NB4 (cell line): ENCODE measurements at places on chromosomes 1 and 21.

DNA sequence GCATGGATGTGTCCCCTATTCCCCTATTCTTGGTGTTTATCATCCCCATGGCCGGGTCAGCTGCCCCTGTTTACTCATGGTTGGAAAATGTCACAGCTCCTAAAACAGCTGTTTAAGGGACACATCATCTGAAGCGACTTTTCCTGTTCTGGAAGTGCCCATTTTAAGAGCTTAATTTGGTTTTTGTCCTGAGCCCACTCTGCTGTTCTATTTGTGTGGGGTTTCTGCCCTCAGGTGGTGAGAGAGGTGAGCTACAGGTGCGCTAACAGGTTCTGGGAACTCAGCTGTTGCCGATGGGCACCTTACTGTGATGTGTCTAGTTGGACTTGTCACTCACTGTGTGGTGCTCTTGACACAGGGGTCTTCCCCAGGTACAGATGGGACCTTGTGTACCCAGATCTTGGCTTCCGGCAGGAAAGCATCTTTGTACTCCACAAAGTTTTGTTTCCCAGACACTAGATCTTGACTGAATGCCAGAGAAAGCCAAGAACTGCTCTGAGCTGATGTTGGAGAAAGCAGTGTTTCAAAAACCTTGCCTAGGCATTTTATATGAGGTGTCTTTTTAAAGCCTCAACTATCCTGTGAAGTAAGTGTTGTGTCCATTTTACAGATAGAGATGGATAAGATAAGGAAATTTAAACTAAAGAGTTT is 59.0 kb upstream of the CD1D start:
- DNase-seq = peak; percentile 19

DNA sequence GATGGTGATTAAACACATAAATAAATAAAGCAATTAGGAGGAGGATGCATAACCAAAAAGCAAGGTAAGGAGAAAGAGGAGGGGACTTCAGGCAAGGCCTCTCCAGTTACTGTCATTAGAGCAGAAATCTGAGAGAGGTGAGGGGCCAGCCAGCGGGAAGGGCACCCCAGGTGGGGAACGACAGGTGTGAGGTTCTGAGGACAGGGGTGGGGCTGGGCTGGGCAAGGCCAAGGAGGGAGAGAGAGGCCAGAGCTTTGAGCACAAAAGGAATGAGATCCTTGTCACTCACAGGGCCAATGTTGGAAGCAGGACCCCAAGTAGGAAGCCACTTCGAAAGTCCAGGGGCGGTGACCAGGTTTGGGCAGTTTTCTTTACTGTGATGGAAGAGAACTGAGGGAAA is 182.2 kb upstream of the RAB4A start:
- DNase-seq = no peak

DNA sequence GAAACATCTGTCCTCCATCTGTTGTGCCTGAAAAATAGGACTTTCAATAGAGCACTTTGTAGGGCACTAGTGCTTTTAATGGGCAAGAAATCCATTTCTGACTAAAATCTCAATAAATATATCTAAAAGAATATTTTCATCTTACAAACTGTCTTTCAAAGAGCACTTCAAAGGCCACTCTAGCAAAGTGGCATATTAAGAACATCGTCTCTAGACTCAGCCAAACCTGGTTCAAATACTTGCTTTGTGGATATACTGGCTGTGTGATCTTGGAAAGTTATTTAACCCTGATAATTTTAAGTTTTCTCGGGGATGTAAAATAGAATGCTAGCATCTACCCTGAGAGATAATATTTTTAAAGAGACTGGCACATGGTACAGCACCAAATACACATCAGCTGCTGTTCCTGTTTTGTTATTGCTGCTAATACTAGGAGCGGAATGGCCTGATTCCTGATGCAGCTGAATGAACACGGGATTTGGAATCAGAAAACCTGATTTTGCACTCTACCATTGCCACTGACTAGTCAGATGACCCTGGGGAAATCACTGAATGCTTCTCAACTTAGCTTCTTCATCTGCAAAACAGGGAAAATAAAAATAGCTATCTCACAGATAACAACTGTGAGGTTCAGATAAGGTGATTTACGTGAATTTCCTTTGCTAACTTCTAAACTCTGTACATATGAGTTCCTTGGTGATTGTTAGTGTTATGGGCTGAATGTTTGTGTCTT is 25.2 kb upstream of the LRRC8C start:
- DNase-seq = no peak

DNA sequence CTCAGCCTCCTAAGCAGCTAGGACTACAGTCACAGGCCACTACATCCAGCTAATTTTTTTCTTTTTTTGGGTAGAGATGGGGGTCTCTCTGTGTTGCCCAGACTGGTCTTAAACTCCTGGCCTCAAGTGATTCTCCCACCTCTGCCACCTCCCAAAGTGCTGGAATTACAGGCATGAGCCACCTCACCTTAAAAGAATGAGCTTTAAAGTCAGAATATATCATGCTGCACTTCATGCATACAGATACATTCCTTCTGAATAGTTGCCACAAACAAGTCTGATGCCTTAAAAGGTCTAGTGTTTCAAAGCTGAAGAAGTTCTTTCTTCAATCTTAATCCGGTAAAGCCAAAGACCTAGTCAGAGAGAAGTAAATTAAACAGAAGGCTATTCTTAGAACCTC is 23.8 kb upstream of the CPLANE2 start:
- DNase-seq = no peak

GRCh38 chr1:241600496-241600901 is 39.7 kb downstream of the CHML start:
- peak; percentile 7 for DNase-seq

DNA sequence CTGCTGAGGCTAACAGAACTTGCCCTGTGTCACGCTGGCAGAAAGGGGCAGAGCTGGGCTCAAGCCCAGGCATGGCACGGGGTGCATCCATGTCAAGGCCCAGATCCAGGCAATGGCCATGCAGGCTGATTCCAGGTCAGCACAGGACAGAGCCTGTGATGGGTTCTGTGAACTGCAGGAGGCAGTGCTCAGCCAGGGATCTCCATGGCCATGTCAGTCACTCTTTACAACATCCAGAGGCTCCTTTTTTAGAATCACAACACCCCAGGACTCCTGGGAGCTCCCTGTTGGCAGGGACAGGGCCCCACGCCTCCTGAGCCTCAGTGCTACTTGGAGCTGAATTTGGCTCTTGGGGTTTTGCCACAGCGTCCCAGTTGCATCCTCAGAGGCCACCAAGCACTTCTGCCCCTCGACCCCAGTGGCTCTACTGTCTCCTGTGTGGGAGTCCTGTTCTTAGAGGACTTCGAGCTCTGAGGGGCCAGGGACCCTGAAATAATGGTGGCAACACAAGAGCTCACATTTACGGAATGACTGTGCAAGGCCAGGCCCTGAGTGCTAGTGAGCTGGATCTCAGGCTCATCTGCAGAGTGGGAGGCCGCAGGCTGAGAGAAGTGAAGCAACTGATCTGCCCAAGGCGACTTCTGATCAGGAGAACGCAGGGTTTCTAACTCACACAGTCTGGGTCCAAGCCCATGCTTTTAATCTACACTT is 211.5 kb downstream of the TRABD2B start:
- peak; percentile 6 for DNase-seq
